ENCODE measurements at places on chromosomes 3 and 15. TPM values are rescaled to one million over a fixed set of nuclear protein-coding genes. Genes with fewer than 3 reads are reported as not detected.

- no peak for DNase-seq
Measured at GRCh38 chr3:148914936-148915690, 50.0 kb downstream of the CPA3 start.

DNA sequence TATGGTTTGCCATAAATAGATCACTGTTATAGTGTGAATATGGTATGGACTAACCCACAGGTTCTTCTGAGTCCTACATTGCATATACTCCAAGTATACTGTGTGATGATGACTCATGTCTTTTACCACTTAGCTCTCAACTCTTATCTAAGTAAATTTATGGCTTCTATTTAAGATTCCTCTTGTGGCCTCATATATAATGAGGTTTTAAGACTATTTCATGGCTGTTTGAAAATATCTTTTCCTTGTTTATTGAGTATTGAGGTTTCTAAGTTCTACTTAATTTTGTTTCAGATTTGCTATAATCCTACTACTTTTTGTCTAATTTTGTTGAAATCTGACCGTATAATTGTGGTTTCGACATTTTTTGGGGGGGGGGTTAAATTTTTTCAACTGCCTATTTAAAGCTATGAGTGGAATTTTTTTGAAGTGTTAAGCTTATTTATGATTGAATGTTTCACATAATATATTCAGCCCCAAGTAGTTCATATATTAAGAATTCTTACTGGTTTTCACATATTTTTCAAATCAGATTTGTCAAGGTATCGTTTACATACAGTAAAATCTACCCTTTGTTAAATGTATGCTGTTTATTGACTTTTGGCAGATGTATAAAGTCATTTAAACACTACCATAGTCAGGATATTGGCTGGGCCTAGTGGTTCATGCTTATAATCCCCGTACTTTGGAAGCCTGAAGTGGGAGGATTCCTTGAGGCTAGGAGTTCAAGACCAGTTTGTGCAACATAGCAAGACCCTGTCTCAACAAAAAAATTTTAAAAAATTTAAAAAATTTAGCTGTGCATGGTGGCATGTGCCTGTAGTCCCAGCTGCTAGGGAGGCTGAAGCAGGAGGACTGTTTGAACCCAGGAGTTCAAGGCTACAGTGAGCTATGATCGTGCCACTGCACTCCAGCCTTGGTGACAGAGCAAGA, 11.7 kb downstream of the SLC25A36 start:
- DNase-seq: no peak

DNA sequence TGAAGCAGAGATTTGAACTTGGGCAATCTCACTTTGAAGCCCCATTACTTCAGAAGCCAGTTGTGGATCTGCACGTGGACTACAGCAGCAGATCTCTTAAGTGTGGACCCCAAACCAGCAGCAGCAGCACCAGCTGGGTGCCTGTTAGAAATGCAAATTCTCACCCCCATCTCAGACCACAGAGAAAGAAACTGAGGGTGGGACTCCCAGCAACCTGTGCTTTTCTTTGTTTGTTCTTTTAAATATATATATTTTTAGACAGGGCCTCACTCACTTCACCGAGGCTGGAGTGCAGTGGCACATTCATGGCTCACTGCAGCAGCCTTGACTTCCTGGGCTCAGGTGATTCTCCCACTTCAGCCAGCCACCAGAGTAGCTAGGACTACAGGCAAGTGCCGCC, 53.2 kb downstream of the SLTM start:
- no peak for DNase-seq

DNA sequence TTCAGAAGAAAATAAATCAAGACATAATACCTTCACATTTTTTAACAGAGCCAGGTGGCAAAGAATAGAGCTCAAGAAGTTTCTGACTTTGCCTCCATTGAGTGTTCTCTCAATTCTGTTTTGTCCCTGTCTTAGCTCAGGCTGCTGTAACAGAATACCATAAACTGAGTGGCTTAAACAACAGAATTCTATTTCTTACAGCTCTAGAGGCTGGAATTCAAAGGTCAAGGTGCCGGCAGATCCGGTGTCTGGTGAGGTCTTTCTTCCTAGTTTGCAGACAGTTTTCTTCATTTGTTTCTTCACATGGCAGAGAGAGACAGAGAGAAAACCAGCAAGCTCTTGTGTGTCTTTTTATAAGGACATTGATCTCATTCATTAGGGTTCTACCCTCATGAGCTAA, 25.6 kb downstream of the IQCH start:
- DNase-seq: no peak

GRCh38 chr3:44942202-44942921, 33.6 kb downstream of the ZDHHC3 start:
- no peak for DNase-seq

GRCh38 chr15:35757765-35758164, 211.8 kb upstream of the DPH6 start:
- DNase-seq: no peak

DNA sequence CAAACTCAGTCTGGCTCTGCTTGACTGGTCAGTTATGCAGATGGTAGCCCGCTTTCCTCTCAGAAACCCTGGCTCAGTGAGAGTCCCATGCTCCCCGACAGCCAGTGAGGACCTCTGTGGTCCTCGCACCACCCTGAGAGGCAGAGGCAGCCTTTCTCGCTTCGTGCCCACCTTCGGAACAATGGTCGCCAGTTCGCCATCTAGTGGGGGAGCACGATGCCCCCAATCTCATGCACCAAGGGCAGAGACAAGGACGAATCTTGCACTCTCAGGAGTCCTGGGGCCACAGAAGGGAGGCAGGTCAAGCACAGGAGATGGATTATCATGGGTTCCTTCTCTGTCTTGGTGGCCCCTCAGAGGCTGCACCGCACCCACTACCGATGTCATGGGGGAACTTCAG, 75.2 kb downstream of the RHCG start:
- DNase-seq: no peak

GRCh38 chr15:47035475-47036406, 681.6 kb upstream of the SEMA6D start:
- DNase-seq: no peak

GRCh38 chr3:27613846-27614500, 108.2 kb downstream of the EOMES start:
- DNase-seq: no peak

DNA sequence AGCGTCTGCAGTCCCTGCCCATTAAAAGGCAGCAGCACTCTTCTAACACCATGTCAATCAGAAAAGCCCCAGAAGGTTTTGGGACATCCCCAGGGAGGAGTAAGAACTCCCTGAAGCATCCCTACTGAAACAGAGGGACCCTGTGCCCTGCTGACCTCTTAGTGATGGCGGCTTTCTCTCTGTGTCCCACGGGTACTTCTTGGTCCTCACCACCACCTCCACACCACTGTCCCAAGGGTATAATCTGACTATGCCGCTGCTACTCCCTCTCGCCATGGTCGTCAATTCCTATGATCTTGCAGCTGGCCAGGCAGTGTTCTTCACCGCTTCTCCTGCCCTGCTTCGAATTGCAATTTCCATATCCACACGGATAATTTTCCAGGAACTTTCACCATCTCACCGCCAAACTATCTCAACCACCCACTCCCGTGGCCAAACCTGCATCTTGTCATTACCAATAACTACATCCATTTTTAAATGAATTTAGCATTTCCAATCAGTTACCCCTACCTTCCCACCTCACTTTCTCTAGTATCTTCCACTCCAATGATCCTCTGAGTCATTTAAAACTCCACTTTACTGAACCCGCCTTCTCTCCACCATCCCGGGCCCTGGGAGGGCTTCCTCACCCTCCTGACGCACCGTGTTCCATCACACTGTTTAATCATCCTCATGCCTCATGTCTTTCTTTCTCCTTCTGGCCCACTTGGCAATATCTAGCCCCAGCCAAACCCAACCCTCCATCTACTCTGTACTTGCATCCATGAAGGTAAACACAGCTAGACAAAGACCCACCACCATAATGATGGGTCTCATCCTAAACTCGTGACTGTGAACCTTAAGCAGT, 23.7 kb downstream of the PRR23E start:
- no peak for DNase-seq

- DNase-seq: peak; percentile 13
Measured at GRCh38 chr3:188834349-188834748, 337.4 kb upstream of the TPRG1 start.

DNA sequence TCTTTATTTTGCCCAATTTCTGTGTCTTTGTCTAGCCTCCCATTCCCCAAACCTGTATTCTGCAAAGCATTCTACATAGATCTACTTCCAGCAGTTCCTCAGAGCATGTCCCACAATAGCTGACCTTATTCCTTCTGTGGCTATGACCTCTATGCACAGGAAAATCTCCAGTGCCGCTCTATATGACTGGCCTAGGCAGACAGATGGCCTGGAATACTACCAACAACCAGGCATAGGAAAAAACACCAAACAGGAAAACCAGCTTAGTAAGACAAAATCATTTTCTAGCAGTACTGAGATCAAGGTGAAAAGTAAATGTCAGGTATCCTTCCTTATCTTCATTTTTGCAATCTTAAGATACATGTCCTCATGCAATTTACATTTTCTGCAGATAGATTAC, 1115.0 kb downstream of the IGSF11 start:
- no peak for DNase-seq

DNA sequence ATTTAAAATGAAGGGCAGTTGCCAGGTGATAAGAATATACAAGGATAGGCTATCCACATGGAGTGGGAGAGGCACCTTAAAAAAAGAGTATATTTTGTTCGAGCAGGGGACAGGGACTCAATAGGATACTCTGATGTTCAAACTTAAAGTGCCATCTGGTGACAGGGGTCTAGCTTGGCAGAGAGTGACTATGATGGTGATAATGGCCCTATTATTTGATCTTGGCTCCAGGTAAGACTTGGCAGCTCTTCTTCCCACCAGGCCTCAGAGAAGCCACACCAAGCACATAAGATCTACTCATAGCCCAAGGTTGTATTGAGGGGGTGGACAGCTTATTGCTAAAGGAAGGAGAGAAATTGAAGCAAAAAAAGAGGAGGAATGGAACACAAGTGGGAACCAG, 109.0 kb upstream of the MANF start:
- DNase-seq: no peak

- DNase-seq: no peak
Measured at GRCh38 chr3:153426803-153427202, 264.8 kb downstream of the RAP2B start.

- no peak for DNase-seq
Measured at GRCh38 chr15:98889930-98890695, 117.5 kb downstream of the PGPEP1L start.

- DNase-seq: no peak
Measured at GRCh38 chr3:116318370-116318769, 126.9 kb downstream of the LSAMP start.

- DNase-seq: no peak
Measured at GRCh38 chr15:26620528-26621458, 152.1 kb downstream of the GABRB3 start.

GRCh38 chr15:36598529-36599177, 19.2 kb downstream of the CDIN1 start:
- no peak for DNase-seq

DNA sequence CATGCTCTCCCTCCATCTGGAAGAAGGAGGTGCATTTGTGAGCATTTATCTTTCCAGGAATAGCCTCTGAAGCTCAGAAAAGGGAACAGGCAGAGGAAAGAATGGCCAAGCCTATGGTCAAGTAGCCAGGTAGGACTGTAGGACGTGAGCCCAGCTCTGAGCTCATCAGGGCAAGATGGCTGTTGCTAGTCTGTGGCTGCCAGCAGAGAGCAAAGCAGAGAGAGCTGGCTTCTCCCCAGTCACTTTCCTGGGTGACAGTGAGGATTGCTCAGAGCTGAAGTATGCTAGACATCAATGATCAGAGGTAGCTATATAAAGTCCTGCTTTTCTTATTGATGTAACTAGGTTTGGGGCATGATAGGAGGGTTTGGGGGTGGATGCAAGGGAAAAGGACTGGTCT, 146.1 kb upstream of the SLC24A5 start:
- no peak for DNase-seq

- DNase-seq: peak; percentile 73
Measured at GRCh38 chr3:195893516-195893915, 14.8 kb downstream of the TNK2 start.

DNA sequence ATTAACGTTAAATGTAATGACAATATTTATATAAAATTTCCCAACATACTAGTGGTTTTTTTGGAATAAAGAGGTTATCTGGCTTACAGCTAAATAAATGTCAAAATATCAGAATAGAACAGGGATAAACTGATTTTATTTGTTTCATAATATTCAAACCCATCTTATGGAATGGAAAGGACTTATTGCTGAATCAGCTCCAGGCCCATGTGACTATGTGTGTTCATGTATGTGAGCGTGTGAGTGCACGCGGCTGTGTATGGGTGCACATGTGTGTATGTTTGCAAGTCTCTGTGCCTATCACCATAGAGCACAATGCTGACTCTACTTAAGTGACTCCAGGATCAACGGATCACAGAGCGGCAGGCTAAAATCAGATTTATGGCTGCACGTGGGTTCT, 392.3 kb upstream of the GRM7 start:
- DNase-seq: no peak

DNA sequence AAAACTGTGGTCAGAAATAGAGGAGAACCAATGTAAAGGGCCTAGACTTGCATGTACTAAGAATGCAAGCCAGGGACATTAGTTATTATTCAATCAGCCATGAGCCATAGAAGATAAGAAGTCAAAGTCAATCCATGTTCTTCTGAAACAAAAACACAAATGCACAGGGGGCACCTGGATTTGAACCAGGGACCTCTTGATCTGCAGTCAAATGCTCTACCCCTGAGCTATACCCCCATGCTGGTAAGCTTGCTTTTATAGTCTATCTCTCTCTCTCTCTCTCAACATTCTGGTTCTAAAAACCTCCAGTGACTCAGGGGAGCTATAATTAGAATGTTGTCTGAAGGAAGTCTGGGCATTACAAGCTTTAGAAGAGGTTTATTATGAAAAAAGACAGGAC, 85.6 kb upstream of the ACP3 start:
- DNase-seq: no peak

DNA sequence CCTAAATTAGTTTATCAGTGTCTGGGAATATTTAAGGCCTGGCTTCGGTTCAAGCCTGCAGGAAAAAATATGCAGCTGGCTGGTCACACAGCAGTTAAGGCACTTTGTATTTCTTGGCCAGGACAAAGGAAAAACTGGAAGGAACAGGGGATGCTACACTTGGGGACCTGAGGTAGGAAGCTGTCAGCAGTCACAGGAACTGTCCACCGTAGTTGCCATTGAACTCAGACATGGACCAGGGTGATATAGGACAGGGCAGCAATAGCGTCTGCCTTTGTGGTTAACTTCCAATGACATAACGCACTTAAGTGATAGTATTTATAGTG, 49.1 kb downstream of the NR1D2 start:
- no peak for DNase-seq

GRCh38 chr15:65666257-65666656, 44.5 kb downstream of the SLC24A1 start:
- no peak for DNase-seq

The NOX5 gene
- polyA plus RNA-seq: 0.66 TPM

The GOLGA8S gene
- polyA plus RNA-seq: 0.23 TPM

The C3orf22 gene
- 0.05 TPM for polyA plus RNA-seq

The C3orf49 gene
- polyA plus RNA-seq: 0.05 TPM

The RAB6B gene
- polyA plus RNA-seq: 2.1 TPM

The PGBD4 gene
- polyA plus RNA-seq: 2.3 TPM

The STARD5 gene
- 12.0 TPM for polyA plus RNA-seq

The PRSS50 gene
- 0.27 TPM for polyA plus RNA-seq

The CLDN16 gene
- 1.3 TPM for polyA plus RNA-seq

The MUSTN1 gene
- polyA plus RNA-seq: 59.3 TPM

The CLDN1 gene
- polyA plus RNA-seq: 62.2 TPM

The PAQR5 gene
- polyA plus RNA-seq: 0.25 TPM

The SELENOS gene
- 64.5 TPM for polyA plus RNA-seq

The SEMA7A gene
- 12.3 TPM for polyA plus RNA-seq

The TERB2 gene
- not detected for polyA plus RNA-seq
